ENCODE measurements at places on chromosomes 1 and 21. TPM values are rescaled to one million over a fixed set of nuclear protein-coding genes. Genes with fewer than 3 reads are reported as not detected.

The SLC50A1 gene
- 36.0 TPM for total RNA-seq

The NBPF6 gene
- not detected for total RNA-seq

The TMEM52 gene
- 3.5 TPM for total RNA-seq

The GJC2 gene
- 0.53 TPM for total RNA-seq

The OR2T11 gene
- not detected for total RNA-seq

The RAB3B gene
- 0.08 TPM for total RNA-seq

The ARPC5 gene
- 107 TPM for total RNA-seq

The RNU1-3 gene
- total RNA-seq, result 1,321 TPM

The PFKFB2 gene
- 2.8 TPM for total RNA-seq

The SLC44A3 gene
- total RNA-seq, result 0.30 TPM

GRCh38 chr21:33286600-33287456 lies 20.7 kb downstream of the IL10RB start:
- DNase-seq, result no peak

DNA sequence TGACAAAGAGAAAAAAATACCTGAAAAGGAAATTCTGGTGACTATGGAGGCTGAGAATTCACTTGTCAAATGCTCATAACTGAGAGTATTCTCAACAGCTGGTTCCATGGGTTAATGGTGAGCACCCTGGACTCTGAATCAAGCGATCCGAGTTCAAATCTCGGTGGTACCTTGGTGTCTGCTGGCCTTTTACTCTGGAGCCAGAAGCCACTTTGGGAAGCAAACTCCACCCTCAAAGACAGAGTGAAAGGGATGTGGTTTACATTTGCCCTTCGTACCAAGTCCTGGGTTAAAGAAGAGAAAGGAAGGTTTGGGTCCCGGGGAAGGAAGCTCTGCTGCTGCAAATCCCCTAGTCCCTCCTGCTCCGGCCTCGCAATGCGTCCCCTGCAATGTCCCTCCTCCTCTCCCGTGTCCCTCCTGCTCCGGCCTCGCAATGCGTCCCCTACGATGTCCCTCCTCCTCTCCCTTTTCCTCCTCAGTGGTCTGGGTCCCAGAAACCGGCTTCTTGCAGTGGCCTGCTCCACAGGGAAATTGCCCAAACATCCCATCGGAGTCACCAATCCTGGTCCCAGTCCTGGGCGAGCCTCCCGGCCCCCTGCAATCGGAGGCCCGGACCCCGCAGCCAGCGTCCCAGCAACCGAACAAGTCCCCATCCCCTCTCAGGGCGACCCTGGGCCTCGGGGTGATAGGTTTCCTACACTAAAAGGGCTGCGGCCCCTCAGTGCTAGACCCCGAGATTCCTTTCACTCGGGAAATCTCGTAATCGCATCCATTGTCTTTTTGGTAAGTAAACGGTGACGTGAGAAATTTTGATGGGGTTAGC lies 129.4 kb downstream of the PPIAL4G start:
- no peak for DNase-seq

DNA sequence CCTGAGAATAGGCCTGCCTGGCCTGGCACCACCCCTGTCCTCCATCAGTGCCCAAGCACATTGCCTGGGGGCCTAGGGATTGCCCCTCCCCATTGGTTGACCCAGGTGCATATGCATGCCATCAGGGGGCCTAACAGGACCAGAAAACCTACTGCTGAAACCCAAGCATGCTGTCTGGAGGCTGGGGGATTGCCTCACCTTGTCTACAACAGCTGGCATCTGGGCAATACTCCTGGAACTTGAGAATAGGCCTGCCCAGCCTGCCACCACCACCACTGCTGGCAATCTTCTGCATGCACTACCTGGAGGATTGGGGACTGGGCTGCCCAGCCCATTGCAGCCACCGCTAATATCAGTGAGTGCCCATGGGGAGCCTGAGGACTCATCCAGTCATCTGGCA lies 56.1 kb upstream of the BCL10 start:
- no peak for DNase-seq

DNA sequence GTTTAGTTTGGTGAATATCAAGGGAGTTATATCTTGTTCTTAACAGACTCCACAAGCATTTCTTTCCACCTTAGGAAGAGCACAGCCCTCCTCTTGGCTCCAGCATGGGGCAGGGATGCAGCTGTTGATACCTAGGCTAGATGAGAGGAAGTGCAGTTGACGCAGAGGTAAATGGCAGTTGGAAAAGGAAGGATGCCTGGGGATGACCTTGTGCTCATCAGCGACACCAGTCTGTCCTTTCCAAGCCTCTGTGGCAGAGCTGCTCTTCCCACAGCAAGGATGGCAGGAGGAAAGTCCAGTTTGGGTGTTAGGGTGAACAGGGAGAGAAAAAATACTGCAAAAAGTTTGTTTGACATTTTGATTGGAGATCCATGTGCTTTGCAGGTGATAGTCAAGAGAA lies 6.2 kb downstream of the PROX1 start:
- DNase-seq, result no peak

DNA sequence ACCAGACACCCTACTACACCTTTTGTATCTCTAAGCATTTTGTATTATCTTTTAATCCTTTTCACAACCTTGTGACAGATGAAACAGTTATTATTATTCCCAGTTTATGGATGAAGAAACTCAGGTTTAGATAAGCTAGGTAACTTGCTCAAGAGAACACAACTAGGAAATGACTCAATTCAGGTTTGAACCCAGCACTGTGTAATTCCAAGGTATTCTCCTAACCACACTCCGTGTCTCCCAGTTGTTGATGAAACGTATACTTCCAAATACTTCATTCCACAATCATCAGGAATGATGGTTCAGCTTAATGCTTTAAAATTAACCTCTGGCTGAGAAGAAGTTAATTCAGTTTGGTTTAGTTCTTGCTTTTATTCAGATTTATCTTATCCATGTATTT lies 51.7 kb upstream of the MRPS6 start:
- no peak for DNase-seq

- DNase-seq, result no peak
Measured at GRCh38 chr1:11722538-11722937, 13.4 kb upstream of the AGTRAP start.

GRCh38 chr1:4079815-4080214 lies 179.7 kb upstream of the C1orf174 start:
- no peak for DNase-seq

GRCh38 chr1:54114955-54115354 lies 37.8 kb downstream of the CDCP2 start:
- DNase-seq, result no peak

DNA sequence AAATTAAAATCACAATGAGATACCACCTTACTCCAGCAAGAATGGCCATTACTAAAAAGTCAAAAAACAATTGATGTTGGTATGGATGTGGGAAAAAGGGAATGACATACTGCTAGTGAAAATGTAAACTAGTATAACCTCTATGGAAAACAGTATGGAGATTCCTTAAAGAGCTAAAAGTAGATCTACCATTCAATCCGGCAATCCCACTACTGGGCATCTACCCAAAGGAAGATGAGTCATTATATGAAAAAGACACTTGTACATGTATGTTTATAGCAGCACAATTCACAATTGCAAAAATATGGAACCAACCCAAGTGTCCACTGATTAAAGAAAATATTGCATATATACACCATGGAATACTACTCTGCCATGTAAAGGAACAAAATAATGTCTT lies 37.2 kb downstream of the SUSD4 start:
- DNase-seq, result no peak

GRCh38 chr1:37009521-37009920 lies 24.8 kb downstream of the GRIK3 start:
- no peak for DNase-seq

GRCh38 chr1:205578780-205579571 lies 52.8 kb downstream of the ELK4 start:
- DNase-seq, result no peak

DNA sequence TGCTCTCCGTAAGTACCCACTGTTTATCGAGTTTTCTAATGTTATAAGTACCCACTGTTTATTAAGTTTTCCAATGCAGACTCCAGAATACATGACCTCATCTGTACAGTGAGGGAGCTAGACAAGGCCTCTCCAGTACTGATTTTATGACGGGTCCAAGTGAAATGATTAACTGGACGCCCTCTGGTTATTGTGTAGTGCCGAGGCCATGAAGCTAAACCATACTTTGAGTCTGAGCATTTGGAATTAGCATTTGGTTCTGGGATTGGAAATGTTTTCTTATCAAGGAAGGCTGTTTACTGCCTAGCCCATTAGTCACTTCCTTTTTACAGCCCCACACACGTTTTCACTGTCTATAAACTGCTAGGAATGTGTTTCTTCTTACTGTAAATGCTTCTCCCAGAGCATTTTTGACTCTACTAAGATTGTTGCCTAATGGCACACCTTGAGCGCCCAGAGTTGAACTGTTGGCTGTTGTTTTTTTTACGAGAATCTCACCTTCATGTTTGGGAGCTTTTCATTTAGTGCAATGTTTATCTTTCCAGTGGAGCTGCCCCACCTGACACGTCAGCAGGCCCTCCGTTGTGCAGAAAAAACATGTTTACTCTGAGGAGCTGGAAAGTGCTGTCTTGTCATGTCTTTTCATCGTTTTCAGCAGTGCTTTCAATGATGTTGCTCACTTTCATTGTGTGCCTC lies 26.9 kb downstream of the SPATA46 start:
- no peak for DNase-seq

- DNase-seq, result peak; percentile 58
Measured at GRCh38 chr1:153422450-153423068, 6.2 kb downstream of the S100A7A start.

DNA sequence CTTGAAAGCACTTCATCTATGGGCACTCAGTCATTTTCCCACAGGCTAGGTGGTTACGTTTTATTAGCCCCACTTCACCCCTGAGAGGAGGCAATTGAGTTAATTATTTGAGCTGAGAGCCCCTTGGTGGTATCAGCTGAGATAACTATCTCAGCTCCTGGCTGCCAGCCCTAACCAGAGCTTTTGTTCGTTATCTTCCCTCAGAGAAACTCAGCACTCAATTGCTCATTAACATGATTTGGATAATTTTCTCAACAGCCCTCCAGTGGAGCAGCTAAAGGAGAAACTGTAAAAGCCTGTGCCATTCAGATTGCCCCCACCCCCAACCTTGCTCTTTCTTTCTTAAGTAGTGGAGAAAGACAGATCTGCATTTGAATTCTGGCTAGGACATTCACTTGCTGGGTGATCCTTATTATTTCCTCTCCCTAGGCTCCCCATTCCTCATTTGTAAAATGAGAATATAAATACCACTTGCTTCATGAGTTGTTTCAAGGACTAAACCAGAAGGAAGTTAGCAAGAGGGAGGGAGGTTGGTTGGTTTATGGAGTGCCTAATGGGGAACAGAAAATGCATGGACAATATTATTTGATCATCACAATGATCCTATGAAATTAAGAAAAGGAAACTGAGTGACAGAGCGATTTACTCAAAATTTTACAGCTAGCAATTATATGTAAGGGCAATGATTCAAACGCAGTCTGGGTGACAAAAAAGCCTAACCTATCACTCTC lies 218.7 kb upstream of the FGGY start:
- DNase-seq, result no peak

DNA sequence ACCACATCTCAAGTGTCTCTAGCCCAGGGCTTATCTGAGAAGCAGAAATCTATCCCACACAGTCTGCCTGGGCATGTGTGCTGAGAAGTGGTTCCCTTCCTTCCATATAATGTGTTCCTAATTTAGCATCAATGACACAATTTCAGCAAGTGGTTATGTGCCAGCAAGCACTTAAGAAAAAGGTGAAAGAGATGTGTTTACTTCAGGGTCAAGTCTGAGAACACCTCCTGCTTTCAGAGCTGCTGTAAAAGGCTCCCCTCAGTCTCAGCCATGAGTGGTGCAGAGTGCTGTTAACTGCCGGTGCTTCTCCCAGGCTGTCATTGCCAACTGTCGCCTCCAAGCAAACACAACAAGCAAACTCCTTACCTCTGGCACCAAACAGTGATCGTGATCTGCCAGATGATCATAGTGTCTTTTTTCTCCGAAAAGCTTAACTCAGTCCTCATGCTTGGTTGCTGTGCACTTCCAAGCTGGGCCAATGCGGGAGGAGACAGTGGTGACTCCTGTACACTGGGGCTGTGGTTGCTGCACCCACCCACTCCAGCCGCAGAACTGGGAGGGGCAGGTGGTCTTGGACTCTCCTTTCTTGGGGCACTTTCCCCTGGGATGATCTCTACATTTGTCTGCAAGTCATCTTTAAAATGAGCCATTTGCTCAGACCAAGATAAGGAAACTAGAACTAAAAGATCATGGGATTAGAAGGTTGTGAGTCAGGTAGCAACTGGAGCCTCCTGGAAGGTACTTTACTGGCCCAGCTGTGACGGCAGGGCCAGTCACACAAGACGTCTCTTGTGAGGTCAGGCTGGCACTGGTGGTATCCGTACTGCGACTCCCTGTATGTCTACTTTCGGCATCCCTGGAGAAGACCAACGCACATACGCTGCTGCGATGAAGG lies 32.4 kb downstream of the ATP1A1 start:
- DNase-seq, result no peak

DNA sequence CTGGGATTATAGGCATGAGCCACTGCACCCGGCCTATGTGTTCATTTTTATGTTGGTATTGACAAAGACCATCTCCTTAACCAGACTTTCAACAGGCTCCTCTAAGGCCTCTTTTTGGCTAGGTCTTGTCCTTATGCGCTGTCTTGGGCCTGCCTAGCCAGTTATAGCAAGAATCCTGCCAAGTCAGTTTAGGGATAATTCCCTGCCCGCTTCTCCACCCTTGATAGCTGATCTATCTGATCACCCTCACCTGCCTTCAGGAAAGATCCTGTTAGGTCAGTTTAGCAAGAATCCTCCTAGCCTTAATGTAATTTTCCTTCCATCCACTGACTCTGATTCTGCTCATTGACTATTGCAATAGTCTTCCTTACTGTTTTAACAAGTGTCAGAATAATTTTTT lies 2.4 kb upstream of the B4GALT3 start:
- no peak for DNase-seq

- no peak for DNase-seq
Measured at GRCh38 chr1:31715873-31716220, 12.0 kb upstream of the COL16A1 start.

GRCh38 chr1:208637181-208637580 lies 393.0 kb upstream of the PLXNA2 start:
- DNase-seq, result no peak

DNA sequence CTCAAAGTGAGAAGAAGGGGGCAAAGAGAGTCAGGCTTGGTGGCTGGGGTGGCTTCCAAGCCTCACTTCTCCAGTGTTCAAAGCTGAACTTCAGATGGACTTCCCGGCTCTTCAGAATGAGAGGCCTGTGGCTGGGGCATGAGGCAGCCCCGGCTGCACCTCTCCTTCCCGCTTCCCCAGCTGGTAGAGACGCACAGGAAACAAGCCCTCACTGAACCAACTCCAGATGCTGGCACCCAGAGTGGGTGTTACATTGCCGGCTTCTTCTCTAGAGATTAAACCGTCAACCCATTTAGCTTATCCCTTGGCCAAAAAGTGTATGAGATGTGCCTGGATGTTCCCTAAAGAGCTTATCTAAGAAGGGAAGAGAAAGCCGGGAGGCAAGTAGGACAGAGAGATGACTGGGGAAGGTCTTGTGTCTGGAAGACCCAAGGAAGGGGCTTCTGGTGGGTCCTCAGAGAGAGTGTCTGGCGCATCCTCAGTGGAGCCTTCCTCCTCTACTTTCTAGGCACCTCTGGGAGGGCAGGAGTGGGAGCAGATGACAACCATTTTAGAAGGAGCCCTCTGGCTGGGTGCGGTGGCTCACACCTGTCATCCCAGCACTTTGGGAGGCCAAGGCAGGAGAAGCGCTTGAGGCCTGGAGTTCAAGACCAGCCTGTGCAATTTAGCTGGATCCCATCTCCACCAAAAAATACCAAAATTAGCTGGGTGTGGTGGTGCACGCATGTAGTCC lies 2.0 kb downstream of the ADAMTSL4 start:
- DNase-seq, result no peak

Data from activated T-cell treated with anti-CD3 and anti-CD28 coated beads, Interleukin-2, amount 50 U/mL, for 4 hours (primary cell).